ENCODE measurements at places on chromosomes 5 and 9.

- DNase-seq = no peak
Measured at GRCh38 chr9:1202512-1203280, 152.5 kb downstream of the DMRT2 start.

DNA sequence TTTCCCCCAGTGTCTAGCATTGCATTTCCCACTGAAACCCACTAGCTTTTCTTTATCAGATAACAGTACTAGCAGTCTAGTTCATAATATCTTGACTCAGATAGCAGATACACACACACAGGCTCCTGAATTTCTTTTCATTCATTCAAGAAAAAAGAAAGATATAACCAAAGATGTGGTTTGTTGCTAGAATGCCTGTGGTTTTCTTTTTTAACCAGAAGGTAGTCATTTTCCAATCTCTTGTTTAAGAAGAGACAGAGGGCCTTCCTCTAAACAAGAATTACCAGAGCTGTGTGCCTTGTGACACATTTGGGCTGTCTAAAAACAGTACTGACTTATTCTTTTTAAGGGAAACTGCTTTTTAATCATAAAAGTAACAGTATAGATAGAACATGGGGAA, 167.3 kb downstream of the PJA2 start:
- no peak for DNase-seq

GRCh38 chr9:124297551-124297901, 39.8 kb downstream of the NEK6 start:
- no peak for DNase-seq

DNA sequence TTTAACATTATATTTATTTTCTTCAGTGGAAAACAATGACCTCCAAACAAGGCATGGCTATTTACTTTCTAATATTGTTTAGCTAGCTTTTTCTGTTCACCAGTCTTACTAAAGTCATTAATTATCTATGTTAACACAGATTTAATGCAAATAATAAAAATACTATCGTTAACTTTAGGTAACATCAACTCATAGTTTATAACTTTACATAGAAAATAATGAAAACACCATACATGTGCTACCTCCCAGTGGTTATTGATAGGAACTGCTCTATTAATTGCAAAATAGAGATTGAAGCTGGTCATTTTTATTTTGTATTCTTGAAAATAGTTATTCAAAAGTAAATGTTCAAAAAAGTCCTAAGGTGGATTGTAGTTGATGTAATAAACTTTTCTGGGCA, 78.3 kb upstream of the HCN1 start:
- no peak for DNase-seq

GRCh38 chr5:92513067-92513466, 1068.0 kb downstream of the NR2F1-AS1 start:
- DNase-seq = no peak

DNA sequence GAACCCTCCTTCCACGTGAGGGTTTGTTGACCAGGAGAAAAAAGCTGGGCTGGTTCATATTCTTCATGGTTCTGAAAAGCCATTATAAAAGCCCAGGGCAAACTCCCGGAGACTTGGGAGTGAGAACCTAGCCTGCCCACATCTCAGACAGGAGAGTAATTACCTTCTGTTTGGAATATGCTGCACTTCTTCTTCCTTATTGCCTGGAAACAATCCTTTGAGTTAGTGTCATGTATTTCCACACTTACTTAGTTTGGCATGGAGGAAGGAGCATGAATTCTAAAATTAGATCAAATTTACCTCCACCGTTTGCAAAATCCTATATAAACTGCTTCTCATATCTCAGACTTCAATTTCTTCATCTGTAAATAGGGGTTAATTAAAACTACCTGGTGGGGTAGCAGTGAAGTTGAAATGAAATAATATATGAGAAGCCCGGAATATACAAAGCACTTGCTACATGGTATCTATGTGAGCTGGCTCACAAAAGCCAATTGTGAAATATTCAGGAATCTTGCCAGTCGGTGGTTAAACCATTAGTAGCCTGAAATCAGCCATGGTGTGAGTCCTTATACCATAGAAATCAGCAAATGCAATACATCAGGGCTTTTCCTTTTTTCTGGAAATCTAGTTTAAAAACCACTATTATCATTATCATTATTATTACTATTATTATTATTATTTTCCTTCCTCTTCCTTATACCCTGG, 140.0 kb upstream of the RAD23B start:
- no peak for DNase-seq

DNA sequence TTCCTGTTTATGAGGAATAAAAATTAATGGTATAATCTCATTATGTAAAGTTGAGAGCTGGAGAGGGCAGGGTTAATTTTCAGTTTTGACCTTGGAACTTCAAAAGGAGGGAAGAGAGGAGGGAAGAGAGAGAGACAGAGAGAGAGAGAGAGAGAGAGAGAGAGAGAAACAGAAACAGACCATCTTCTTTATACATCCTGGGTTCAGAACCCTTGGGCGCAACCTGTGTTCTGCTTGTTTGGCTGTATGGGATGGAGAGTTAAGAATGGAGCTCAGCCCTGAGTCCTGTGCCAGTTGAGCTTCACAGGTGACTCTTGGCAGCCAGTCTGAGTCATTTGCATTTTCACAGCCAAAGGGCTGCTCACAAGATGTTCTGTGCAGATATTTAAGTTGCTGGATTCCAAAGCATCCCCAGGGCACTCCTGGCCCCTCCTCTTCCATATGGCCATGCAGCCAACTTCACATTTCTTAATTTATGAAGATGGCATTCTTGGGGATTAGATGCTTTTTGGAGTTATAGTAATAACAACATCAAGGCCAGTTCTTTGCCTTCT, 143.5 kb downstream of the CARTPT start:
- no peak for DNase-seq

GRCh38 chr9:137556069-137556838, 4.6 kb downstream of the MRPL41 start:
- no peak for DNase-seq

Data from brain pericyte (primary cell).